Amygdala (tissue), 56 donors: ENCODE measurements at places on chromosomes 16 and 17.

DNA sequence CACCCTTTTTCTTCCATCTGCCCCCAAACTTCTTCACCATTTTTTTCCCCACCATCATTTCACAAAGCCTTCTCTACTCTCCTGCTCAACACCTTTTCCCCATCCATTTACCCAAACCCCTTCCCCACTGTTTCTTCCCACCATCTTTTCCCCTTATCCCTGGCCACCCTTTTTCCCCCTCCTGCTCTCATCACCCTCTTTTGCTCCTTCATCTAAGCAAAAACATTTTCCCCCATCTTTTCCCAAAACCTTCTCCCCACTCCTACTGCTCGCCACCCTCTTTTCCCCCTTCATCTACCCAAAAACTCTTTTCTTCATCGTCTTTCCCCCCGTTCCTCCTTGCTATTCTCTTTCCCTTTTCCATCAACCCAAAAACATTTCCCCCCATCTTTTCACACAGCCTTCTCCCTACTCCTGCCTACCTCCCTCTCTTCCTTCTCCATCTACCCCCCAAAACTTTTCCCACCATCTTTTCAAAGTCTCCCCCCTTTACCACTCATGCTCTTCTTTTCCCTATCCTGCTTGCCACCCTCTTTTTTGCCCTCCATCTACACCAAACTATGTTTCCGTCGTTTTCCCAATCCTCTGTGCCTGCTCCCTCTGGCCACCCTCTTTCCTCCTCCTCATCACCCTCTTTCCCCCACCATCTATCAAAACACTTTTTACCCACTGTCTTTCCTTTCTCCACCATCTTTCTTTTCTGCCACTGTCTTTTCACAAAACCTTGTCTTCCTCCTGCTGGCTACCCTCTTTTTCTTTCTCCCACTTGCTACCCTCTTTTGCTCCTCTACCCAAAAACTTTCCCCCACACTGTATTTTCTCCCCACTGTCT, 205.8 kb upstream of the WSB1 start:
- no peak for DNase-seq

GRCh38 chr17:28929787-28930186, 21.5 kb downstream of the PHF12 start:
- DNase-seq, result no peak

DNA sequence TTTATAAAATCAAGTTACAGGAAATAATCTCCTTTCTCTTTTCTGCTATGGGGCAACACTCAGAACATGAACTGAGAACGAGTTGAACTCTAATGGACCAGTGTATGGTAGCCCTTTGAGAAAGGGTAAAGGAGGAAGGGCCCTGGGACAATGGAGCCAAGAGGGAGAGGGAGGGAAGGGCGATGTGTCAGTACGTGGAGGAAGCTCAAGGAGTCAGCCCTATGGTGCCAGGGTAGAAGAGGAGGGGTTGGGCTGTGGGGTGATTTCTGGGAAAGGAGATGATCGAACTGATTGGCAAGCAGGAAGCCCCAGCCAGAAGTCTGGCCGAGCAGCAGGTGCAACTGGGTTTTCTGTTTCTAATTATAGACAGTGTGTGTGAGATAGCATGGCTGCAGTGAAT, 4.3 kb upstream of the WIPI1 start:
- DNase-seq, result no peak

DNA sequence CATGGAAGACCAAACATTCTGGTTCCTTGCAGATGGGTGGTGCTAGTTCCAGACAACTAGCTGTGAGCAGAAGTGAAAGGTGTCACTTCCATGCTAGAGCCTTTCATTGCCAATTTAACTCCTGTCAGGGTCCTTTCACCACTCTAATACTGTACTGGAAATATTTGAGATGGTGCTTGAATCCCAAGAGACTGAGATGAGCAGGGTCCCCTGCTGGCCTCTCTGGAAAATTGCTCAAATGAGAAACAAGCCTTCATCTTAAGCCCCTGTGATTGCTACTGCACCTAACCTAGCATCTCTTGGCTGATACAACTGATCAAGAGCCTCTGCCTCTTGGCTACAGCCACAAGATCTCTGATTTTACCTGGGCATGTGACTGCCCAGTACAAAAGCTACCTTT, 7.4 kb upstream of the VAC14 start:
- no peak for DNase-seq

DNA sequence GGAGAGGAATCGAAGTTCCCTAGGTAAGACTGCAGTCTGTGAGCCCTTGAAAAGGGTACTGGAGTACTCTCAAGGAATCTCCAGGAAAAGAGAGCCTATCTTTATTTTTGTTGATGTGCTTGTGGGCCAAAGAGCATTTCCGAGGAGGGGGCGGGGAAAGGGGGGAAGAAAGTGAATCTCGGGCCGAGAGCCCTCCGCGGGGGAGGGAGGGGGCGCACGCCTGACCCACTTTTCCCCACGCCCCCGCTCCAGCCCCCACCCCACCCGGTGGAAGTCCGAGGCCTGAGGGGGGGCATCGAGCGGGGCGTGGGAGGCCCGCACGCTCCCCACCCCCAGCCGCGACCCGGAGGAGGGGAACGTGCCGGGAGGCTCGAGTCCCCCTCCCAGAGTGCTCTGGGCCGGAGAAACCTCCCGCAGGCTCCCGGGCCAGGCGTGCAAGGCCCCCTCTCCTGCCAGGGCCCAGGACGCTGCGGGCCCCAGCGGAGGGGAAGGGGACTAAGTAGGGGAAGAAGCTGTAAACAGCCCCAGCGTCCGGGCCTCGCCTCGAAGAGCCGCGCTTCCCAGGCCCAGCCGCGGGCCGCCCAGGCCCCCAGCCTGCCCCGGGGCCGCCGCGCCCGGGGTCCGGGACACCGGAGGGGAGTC, 444 bp downstream of the HELZ start:
- peak; percentile 29 for DNase-seq

DNA sequence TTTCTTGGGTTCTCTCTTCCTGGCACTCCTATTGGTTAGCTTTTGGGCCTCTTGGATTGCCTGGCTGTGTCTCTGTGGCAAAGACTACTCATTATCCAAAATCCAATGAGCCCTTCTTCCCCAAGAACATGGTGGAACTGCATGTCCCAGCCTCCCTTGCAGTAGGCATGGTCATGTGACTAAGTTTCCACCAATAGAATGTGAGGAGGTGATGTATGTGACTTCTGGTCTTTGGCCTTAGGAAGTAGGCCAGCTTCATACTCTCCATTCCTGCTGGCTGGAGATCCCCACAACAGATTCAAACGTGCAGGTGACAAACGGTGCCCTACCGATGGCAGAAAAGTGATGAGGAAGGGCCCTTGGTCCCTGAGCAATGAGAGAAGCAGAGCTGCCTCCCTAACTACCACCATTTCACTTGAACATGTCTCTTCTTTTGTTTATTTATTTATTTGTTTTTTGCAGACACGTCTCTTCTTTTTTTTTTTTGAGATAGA, 17.3 kb upstream of the SPN start:
- no peak for DNase-seq

DNA sequence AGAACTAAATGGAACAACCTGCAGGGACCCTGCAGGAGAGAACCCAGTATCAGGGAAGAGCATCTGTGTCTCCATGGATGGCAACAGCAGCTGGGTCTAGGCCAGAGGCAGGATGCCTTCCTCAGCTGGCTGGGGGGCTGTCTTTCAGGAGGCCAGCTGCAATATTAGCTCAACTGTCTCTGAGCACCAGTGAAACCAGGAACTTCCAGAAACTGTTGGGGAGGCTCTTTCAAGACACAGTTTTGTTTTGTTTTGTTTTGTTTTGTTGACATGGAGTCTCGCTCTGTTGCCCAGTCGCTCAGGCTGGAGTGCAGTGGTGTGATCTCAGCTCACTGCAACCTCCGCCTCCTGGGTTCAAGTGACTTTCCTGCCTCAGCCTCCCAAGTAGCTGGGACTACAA, 7.6 kb downstream of the GPR142 start:
- no peak for DNase-seq

- DNase-seq, result no peak
Measured at GRCh38 chr16:67750466-67750865, 31.4 kb upstream of the GFOD2 start.

- DNase-seq, result no peak
Measured at GRCh38 chr17:75950421-75950820, 9.6 kb upstream of the FBF1 start.

GRCh38 chr17:75722542-75723095, 1.4 kb downstream of the ITGB4 start:
- no peak for DNase-seq

DNA sequence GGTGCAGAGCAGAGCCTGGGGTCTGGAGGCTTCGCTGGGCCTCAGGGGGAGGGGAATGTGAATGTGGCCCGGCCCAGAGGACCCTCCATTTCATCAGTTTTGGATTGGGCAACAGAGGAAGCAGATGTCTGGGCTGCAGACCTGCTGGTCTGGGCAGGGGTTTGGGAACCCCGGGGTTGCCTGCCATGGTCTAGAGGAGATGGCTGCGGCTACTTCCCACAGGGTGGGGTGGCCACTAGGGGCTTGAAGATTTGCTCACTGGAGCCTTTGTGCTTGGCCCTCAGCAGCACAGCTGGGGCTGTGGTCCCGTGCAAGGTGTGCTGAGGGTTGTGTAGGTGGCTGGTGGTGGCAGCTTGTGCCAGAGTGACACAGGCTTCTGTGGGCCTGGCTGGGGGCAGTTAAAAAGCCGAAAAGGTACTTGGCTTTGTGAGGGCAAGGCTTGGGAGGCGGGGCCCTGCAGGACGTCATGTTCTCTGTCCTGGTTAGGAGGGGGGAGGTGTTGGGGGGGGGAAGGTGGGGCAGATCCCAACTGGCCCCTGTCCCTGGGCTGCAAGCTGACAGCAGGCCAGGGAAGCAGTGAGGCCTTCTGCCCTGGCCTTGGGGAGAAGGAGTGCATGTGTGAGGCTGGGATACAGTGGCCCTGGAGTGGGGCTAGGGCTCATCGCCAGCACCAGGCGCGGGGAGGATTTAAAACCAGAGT, 98.0 kb downstream of the KPNA2 start:
- no peak for DNase-seq

DNA sequence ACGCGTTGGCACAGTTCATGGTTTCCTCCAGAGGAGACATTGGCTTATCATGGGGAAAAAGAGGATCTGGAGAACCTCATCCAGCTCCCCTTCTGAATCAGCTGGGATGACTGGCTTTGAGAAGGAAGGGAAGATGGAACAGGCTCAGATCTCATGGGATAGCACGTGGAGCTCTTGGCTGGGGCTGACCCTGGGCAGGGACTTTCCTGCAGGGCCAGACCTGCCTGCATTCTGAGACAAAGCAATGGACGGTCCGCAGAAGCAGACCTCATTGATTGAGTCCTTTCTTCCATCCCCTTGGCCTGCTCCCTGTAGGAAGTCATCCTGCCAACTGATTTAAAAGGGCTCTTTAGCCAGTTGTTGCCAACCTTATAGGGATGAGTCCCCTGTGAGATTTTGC, 26.2 kb downstream of the PLCD3 start:
- DNase-seq, result no peak

DNA sequence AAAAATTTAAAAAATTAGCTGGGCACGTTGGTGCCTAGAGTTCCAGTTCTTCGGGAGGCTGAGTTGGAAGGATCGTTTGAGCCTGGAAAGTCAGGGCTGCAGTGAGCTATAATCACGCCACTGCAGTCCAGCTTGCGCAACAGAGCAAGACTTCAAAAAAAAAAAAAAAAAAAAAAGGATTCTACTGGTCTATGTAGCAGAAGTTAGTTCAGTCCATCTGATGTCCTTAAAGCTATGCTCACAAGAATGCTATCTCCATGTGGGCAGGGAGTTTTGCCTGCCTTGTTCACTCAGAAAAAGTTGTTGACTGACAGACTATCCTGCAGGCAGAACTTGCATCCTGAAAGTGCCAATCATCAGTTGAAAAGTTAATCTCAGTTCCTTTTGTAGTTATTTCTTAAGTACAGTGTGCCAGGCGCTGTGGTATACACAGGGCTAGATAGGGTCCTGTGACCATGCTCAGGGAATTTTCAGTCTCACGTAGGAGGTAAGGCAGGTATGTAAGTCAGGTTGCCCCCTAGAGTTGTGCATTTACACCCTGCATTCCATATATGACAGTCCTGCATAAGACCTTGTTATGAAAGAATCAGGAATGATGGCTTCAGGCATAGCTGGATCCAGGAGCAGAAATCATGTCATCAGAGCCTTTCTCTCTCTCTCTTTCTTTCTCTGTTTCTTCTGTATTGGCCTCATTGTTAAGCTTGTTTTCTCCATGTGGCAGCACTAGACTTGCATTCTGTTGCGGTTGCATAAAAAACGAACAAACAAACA, 7.6 kb downstream of the SYT17 start:
- DNase-seq, result no peak

- DNase-seq, result no peak
Measured at GRCh38 chr16:55242667-55243066, 81.3 kb upstream of the IRX6 start.
